Fibroblast of skin of right biceps (primary cell): ENCODE measurements at places on chromosomes 6 and 20.

DNA sequence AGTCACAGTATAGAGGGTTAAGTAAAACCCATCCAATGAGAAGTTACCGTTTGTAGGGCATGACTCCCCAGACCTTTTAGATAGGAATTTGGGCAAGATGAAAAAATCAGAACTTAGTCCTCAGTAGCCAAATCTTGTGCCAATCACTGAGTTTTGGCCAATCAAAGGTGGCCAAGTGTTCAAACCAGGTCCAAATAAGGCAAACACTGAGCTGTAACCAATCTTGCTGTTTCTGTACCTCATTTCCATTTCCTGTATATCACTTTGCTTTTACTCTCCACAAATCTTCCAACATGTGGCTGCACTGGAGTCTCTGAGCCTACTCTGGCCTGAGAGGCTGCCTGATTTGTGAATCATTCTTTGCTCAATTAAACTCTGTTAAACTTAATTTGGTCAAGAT lies 81.8 kb upstream of the GPR6 start:
- peak; percentile 25 for DNase-seq

DNA sequence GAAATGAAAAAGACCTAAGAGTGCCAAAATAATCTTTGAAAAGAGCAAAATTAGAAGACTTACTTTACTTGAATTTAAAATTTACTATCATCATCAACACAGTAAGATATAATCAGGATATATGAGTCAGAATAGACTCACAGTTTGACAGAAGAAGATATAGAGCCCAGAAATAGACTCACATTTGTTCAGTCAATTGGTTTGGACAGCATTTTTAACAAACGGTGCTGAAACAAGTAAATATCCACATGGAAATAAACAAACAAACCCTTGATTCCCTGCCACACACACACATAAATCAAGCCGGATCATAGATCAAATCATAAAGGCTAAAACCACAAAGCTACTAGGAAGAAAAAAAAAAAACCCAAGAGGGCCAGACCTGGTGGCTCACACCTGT lies 291.1 kb downstream of the ADGRG6 start:
- DNase-seq: no peak

DNA sequence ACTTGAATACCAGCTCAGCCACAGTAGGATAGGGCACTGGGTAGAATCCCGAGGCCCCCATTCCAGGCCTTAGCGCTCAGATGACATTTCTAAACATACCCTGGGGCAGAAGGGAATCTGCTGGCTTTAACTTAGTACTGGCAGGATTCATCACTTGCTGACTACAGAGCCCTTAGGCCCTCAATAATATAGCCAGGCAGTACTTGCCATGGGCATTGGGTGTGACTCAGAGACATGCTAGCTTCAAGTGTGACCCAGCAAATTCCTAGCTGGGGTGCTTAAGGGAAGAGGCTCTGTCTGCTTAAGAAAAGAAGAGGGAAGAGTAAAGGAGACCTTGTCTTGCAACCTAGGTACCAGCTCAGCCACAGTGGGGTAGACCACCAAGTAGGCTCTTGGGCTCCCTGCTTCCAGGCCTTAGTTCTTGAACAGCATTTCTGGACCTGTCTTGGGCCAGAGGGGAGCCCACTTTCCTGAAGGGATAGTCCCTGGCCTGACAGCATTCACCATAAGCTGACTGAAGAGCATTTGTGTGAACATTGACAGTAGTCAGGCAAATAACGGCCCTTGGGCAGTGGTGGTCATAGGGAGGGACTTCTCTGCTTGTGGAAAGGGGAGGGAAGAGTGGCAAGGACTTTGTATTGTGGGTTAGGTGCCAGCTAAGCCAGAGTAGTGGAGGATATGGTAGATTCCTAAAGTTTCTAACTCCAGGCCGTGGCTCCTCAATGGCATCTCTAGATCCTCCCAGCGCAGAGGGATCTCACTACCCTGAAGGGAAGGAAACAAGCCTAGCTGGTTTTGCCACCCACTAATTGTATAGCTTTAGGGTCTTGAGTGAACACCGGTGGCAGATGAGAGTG lies 48.5 kb upstream of the HACE1 start:
- DNase-seq: no peak

DNA sequence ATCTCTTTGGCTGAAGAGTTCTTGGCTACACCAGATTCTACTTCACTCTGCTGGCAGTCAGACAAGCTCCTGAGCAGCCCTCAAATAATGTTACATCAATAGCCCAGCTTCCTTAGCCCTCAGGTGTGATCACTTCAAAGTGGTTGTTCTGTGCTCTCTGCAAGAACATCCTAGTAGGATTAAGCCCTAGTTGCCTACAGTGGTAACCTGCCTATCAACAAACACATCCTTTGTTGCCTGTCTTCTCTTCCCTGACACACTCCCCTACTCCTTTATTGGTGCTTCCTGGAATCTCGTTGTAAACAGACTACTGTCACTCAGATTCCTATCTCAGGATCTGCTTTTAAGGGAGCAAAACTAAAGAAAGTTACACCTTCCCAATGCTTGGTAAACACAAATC lies 45.1 kb upstream of the TASP1 start:
- DNase-seq: no peak

- DNase-seq: peak; percentile 79
Observed at GRCh38 chr6:155341130-155341828, 27.0 kb upstream of the TFB1M start.

GRCh38 chr6:3202999-3203696 lies 24.3 kb downstream of the TUBB2B start:
- DNase-seq: peak; percentile 62

GRCh38 chr6:113487489-113488058 lies 369.6 kb upstream of the MARCKS start:
- no peak for DNase-seq

GRCh38 chr6:137724018-137724403 lies 143.0 kb upstream of the TNFAIP3 start:
- DNase-seq: no peak

GRCh38 chr6:110596354-110596753 lies 119.9 kb upstream of the SLC22A16 start:
- no peak for DNase-seq

- DNase-seq: no peak
Observed at GRCh38 chr20:63475209-63475608, 2.8 kb upstream of the KCNQ2 start.
